Psoas muscle (tissue), 8 donors: ENCODE measurements at places on chromosomes 11 and 22. TPM values are rescaled to one million over a fixed set of nuclear protein-coding genes. Genes with fewer than 3 reads are reported as not detected.

DNA sequence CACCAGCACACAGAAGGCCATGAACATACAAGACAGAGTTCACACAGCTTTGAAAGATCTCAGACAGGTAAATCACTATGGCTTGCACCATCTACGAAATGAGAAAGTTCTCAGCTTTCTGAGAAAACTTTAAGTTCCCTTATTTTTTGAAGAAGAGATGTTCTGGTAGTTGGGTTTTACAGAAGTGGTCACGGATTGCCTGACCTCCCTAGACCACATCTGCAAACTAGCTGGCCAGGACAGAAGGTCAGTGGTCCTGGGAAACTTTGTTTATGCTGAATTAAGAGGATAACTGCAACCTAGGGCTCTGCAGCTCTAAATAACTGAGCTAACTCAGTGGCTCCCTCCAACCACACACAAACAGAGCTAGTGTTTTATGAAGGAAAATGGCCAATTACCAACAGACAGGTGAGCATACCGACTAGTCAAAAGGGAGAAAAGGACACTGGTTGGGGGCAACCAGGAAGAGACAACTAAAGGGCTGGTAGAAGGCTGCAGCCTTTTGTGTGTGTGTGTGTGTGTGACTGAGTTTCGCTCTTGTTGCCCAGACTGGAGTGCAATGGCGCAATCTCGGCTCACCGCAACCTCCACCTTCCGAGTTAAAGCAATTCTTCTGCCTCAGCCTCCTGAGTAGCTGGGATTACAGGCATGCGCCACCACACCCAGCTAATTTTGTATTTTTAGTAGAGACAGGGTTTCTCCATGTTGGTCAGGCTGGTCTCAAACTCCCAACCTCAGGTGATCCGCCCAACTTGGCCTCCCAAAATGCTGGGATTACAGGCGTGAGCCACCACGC, 8.5 kb upstream of the SCN2B start:
- no peak for DNase-seq
- no peak overlapping the region for H3K4me3 ChIP-seq
- H3K36me3 ChIP-seq, result no peaks in the 10 kb centered on the region

- no peak overlapping the region for H3K4me3 ChIP-seq
- H3K27me3 ChIP-seq, result no peaks in the 10 kb centered on the region
- H3K4me1 ChIP-seq, result peaks cover 9% of the 10 kb centered on the region
- peaks cover 4% of the 10 kb centered on the region for H3K36me3 ChIP-seq
- peak overlapping the region; percentile 69 for H3K27ac ChIP-seq
- DNase-seq, result no peak
Observed at GRCh38 chr22:46353483-46354105, 18.1 kb downstream of the TRMU start.

- peaks cover 5% of the 10 kb centered on the region for H3K4me1 ChIP-seq
- H3K36me3 ChIP-seq, result no peaks in the 10 kb centered on the region
- DNase-seq, result no peak
- no peak overlapping the region for H3K4me3 ChIP-seq
- H3K27me3 ChIP-seq, result no peaks in the 10 kb centered on the region
Observed at GRCh38 chr11:2310786-2311352, 9.1 kb downstream of the TSPAN32 start.

GRCh38 chr11:115391160-115391559, 113.1 kb downstream of the CADM1 start:
- no peak overlapping the region for H3K27ac ChIP-seq
- no peak overlapping the region for H3K4me3 ChIP-seq
- no peaks in the 10 kb centered on the region for H3K4me1 ChIP-seq
- DNase-seq, result no peak
- no peaks in the 10 kb centered on the region for H3K36me3 ChIP-seq

PLEKHB1 gene
- 8.1 TPM for total RNA-seq

GRCh38 chr11:130435671-130436070, 7.3 kb upstream of the ADAMTS8 start:
- H3K27ac ChIP-seq, result no peak overlapping the region
- no peak for DNase-seq
- no peak overlapping the region for H3K4me3 ChIP-seq
- H3K27me3 ChIP-seq, result no peaks in the 10 kb centered on the region

DNA sequence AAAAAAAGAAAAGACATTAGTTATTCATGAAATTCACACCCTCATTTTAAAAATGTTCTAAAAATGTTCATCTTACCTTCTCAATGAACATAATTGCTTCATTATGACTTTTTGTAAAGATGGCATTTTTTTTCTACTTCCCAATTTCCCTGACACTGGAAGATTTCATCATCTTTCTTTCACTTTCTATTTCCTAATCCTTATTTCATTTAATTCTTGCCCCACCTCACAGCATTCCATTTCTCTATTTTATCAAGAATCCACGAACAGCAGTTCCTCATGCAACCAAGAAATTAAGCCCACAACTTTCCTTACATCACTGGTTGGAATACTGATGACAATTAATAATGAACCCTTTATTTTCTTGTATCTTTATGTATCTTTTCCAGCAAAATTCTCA, 1.9 kb downstream of the PATL1 start:
- H3K4me3 ChIP-seq, result peak overlapping the region; percentile 86
- DNase-seq, result no peak
- H3K4me1 ChIP-seq, result peaks cover 32% of the 10 kb centered on the region
- no peaks in the 10 kb centered on the region for H3K27me3 ChIP-seq
- peak overlapping the region; percentile 91 for H3K27ac ChIP-seq
- peaks cover 49% of the 10 kb centered on the region for H3K36me3 ChIP-seq

TNNT3 gene
- 1,884 TPM for total RNA-seq

TMPRSS13 gene
- not detected for total RNA-seq

DNA sequence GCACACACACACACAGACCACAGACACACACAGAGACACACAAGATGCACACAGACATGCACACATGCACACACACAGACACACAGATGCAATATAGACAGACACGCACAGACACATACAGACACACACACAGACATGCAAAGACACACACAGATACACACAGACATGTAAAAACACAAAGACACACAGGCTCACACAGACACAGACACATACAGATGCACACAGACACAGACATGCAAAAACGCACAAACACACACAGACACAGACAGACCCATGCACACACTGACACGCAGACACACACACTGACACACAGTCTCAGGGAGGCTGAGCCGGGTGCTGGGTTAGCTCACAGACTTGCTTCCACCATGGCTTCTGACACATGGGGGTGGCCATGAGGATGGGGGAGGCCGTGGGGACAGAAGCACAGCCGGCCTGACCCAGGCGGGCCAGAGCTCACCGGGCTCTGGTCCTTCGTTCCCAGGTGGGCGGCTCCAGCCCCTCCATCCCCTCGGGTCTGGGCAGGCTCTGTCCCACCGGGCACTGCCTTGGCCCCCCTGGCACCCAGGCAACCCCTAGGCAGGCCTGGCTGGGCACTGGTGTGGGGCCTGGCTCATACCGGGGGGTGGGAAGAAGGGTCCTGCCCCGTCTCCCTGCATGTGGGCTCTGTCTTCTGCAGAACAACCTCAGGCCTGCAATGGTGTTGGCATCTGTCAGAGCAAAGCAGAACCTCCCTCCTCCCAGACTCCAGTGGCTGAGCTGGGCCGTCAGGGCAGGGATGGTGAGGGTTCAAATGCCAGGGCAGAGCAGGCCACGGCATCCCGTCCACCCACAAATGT, 1489.5 kb downstream of the BRD1 start:
- peaks cover 5% of the 10 kb centered on the region for H3K27me3 ChIP-seq
- no peaks in the 10 kb centered on the region for H3K4me1 ChIP-seq
- no peaks in the 10 kb centered on the region for H3K36me3 ChIP-seq
- DNase-seq, result peak; percentile 42
- H3K4me3 ChIP-seq, result no peak overlapping the region

DNA sequence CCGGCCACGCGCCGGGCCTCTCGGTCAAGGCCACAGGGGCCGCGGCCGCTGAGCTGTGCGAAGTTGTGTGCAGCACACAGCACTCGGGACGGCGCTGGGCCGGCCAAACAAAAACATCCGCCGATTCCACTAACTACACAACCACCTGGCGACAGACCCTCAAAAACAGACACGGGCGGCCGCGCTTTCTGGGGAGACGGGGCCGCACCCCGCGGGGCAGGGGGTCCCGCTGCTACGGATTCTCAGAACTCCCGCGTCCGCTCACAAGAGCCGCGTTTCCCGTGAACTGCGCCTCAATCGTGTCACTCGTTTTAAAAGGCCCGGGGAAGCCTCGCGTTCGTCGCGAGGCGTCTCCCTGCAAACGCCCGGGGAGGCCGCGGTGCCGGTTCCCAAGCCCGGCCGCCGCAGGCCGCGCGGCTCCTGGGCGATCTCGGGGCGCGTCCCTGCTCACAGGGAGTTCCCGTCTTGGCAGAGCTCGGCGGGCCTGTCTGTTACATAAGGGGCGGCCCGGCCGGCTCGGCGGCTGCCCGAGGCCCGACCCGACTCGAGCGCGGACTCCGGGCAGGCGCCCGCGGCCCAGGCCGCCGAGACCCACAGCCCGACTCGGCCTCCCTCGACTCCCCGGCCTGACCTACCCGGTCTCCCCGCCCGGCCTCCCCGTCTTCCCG, 936 bp downstream of the BRD1 start:
- H3K27me3 ChIP-seq, result no peaks in the 10 kb centered on the region
- H3K27ac ChIP-seq, result peak overlapping the region; percentile 80
- DNase-seq, result peak; percentile 61
- H3K36me3 ChIP-seq, result peaks cover 4% of the 10 kb centered on the region
- peaks cover 25% of the 10 kb centered on the region for H3K4me1 ChIP-seq

SPI1 gene
- total RNA-seq, result 5.7 TPM

DNA sequence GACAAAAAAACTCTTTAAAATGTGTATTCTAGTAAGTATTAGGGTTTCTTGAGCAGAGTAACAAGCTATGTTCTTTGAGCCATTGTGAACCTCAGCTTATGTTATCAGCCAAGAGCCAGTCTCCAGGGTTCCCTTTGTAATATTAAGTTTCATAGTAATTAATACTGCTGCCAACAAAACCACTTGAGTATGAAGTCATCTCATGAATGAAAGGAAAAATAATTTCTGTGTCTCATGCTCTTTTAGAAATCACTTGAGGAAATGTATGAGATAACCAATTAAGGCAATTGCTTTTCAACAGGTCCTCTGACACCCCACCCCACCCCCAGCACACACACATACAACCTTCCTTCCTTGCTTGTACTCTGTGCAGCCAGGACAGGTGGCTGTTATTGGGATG, 59.9 kb downstream of the BBOX1 start:
- no peaks in the 10 kb centered on the region for H3K27me3 ChIP-seq
- no peaks in the 10 kb centered on the region for H3K36me3 ChIP-seq
- no peak for DNase-seq

DNA sequence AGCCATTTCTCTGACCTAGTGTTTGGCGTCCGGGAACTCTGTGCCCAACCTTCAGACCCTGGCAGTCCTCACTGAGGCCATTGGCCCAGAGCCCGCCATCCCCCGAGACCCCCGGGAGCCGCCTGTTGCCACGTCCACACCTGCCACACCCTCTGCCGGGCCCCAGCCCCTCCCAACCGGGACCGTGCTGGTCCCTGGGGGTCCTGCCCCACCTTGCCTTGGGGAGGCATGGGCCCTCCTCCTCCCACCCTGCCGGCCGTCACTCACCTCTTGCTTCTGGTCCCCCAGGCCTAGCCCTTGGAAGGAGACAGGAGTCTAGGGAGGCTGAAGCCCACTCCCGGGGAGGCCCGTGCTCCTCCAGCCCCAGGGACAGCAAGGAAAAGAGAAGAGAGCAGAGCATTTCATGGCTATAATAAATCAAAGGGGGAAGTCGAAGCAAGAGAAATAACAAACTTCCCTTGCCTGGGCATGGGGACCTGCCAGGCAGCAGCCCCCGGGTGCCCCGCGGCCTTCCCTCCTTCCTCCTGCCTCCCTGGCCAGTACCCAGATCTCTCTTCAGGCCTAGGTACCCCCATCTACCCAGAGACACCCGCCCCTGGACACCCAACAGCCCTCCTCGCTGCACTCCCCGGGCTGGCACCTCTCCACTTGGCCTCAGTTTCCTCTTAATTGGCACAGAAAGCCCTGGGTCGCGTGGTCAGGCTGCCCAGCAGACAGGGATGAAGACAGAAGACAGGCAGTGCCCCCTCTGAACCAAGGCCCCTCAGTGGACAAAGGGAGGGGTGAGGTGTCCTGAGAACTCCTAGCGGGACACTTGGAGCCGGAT, 13.0 kb upstream of the SLC39A13 start:
- H3K36me3 ChIP-seq, result no peaks in the 10 kb centered on the region
- no peak for DNase-seq
- H3K4me1 ChIP-seq, result peaks cover 10% of the 10 kb centered on the region
- H3K27ac ChIP-seq, result peak overlapping the region; percentile 77
- H3K4me3 ChIP-seq, result peak overlapping the region; percentile 18

GRCh38 chr11:111449696-111450479, 62.3 kb downstream of the BTG4 start:
- no peaks in the 10 kb centered on the region for H3K27me3 ChIP-seq
- DNase-seq, result no peak
- no peak overlapping the region for H3K27ac ChIP-seq
- H3K36me3 ChIP-seq, result no peaks in the 10 kb centered on the region
- H3K4me1 ChIP-seq, result peaks cover 19% of the 10 kb centered on the region

TSGA10IP gene
- not detected for total RNA-seq

ABCG4 gene
- total RNA-seq, result 0.12 TPM

DNA sequence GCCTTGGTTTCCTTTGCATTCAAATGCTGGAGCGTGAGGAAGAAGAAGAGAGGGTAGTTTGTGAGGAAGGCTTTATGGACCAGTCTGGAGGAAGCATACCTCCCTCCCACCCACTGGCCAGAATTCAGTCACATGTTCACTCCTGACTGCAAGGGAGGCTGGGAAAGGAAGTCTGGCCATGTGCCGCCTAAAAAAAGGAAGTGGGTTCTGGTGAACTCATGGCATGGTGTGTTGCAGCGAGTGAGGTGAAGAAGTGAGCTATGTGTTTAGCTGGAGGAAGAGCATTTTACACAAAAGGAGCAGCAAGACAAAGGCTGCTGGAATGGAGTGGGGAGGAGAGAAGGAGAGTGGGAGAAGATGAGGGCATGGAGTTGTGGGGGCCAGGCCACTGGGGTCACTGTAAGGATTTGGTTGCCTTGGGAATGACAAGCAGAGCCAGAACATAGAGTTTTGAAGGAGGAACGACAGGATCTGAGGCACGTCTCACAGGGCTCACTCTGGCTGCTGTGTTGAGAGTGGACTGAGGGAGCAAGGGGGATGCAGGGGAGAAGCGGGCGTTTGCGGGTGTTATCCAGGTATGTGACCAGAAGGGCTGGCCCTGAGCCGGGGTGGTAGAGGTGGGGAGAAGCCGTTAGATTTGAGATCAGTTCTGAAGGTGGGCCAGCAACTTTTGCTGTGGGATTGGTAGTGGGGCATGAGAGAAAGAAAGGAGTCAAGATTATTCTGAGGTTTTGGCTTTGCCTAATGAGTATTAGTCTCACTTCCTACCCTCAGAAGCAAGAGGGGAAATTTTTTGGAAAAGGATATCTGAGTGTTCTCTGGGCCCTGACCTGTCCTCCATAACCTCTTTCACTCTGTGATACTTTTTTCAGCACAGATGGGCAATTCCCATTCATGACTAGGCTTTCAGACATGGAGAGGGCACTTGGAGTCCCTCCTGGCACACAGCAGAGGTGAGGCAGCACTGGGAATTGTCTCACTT, 26.4 kb downstream of the BMAL1 start:
- peaks cover 91% of the 10 kb centered on the region for H3K4me1 ChIP-seq
- no peak for DNase-seq
- no peaks in the 10 kb centered on the region for H3K27me3 ChIP-seq
- peak overlapping the region; percentile 86 for H3K27ac ChIP-seq
- H3K4me3 ChIP-seq, result no peak overlapping the region
